CD8-positive, alpha-beta T cell (primary cell): ENCODE measurements at places on chromosomes 6 and 20. TPM values are rescaled to one million over a fixed set of nuclear protein-coding genes. Genes with fewer than 3 reads are reported as not detected.

Gene CLDN20
- not detected for total RNA-seq

Gene PTK7
- total RNA-seq: 11.5 TPM

Gene TNNC2
- total RNA-seq: 0.79 TPM

Gene YIPF3
- 51.0 TPM for total RNA-seq

Gene SLA2
- total RNA-seq: 60.3 TPM

Gene RIPPLY2
- total RNA-seq: not detected

Gene SAMD10
- total RNA-seq: 7.3 TPM

Gene NOL7
- 70.5 TPM for total RNA-seq

Gene WFDC6
- total RNA-seq: not detected
